ENCODE measurements at places on chromosomes 3 and 15. TPM values are rescaled to one million over a fixed set of nuclear protein-coding genes. Genes with fewer than 3 reads are reported as not detected.

Gene LSG1
- 37.9 TPM for total RNA-seq

DNA sequence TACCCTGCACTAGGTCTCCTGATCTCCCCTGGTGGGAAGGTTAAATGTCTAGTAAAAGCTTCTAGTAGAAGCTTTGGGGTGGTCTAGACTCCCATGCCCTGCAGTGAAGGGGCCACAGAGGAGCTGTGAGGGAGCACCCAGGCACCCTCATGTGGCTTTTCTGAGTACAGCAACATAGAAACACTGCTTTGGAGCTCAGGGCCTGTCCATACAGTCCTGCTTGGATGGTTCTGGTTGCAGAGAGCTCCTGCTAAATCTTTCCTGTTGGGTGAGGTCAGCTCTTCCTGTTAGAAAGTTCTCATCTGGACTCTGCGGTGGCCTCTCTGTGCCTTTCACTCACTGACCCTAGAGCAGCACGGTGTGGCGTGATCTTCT lies 47.8 kb downstream of the GPD1L start:
- no peak for ATAC-seq

GRCh38 chr3:122626515-122627180 lies 49.2 kb downstream of the PARP15 start:
- no peak for ATAC-seq

- ATAC-seq = no peak
Measured at GRCh38 chr3:66376568-66376967, 124.3 kb downstream of the LRIG1 start.

- ATAC-seq = no peak
Measured at GRCh38 chr3:36227980-36228379, 152.3 kb upstream of the STAC start.

DNA sequence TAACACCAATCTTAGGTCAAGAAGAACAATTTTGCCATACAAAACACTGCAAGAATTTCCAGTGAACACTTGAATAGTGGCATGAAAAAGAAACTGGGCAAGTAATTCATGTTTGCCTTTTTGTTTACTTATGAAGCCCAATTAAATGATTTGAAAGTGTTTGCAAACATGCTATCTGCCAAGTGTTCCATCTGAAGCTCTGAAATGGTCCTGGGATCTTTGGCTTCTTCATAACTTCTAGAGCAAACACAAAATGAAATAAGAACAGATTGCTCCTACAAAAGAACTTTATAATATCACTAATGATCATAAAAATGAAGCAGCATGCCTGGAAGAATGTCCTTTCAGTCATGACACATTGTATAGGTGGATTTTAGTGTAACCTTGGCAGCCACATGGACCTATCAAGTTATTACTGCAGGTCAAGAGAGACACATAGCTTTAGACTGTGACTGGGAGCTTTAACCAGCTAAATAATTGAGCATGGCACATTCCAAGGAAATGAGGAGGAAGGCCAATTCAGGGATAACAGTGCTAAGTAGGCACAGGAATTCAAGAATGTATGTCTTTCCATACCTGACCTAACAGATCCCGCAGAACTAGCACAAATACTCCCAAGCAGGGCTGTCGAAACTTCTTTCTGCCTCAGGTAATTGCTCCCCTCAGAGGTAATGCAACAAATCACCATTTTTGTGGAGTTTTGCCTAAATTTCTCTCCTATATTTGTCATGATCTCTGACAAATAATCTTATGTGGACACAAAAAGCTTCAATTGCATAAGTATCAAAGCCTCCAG lies 144.6 kb downstream of the DUT start:
- ATAC-seq = no peak

- no peak for ATAC-seq
Measured at GRCh38 chr3:81863756-81864155, 102.3 kb upstream of the GBE1 start.

Gene ACVR2B
- 12.8 TPM for total RNA-seq

GRCh38 chr3:71180524-71180923 lies 403.0 kb downstream of the FOXP1 start:
- ATAC-seq = no peak

DNA sequence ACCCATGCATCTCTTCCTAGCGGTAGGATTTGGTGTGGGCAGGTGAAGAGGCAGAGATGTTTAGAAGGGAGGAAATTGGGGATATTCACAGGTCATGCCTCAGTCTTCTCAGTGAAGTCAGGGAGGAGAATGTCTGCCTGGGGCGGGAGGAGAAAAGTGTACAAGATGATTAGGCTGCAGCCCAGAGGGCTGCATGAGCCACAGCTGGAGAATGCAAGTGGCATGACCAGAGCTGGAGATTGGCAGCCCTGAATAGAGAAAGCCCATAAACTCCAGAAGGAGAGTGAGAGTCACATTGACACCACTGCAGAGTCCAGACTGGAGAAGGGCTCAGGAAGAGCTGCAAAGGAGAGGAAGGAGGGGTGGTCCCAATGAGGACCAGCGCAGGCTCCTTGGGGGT lies 22.6 kb downstream of the PDHB start:
- no peak for ATAC-seq

- peak; percentile 85 for ATAC-seq
Measured at GRCh38 chr3:158830391-158830790, 28.5 kb downstream of the MFSD1 start.

DNA sequence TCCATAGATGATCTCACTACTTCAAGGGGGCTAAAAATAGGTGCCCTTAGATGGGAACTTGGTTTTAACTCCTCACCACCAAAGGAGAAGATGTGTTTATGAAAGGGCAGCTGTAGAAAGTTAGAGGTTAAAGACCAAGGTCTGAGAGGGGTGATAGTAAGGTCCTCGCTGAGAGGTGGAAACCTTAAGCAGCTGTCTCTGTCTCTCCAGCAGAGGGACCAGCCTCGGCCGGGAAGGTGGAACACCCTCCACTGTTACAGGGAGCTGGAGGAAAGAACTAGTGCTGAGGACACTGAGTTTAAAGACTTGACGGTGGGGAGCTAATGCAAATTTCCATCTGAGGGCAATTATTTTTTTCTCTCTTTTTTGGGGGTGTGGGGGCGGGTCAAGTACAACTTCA lies 8.9 kb upstream of the RLBP1 start:
- no peak for ATAC-seq

GRCh38 chr3:128112357-128112968 lies 11.1 kb downstream of the RUVBL1 start:
- peak; percentile 95 for ATAC-seq

- no peak for ATAC-seq
Measured at GRCh38 chr15:81071120-81071519, 63.0 kb upstream of the CFAP161 start.

- no peak for ATAC-seq
Measured at GRCh38 chr15:57835119-57835518, 128.6 kb downstream of the POLR2M start.

DNA sequence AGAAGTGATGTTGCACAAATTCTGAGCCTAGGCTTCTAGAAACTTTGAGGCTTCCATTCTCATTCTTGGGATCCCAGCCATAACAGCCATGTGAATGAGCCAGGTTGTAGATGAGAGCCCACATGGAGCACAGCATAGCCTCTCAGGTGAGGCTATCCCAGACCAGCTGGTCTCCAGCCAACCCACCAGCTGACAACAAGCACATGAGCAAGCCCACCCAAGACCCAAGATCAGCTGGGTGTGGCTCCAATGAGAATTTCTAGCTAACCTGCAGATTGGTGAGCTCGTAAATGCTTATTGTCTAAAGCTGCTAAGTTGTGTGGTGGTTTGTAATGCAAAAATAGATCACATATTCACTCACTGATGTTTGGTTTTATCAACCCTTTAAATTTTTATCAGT lies 14.4 kb downstream of the KY start:
- ATAC-seq = no peak

DNA sequence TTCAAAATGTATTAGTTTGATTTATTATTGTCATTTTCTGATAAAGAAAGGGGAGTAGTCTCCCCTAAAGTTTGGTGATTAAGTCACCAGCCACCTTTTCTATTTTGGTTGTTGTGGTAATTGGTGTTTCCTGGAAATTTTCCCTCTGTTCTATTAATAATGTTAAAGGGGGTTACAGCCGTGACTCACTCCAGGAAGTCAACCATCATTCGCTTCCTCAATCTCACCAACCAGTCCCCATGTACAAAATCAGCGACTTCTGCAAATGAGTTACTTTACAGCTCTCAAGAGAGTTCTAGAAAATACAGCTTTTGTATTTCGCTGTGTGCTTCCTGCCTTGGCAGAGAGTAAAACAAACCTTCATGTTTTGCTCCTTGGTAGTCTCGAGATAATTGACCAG lies 285.1 kb downstream of the LPP start:
- ATAC-seq = peak; percentile 84

- no peak for ATAC-seq
Measured at GRCh38 chr15:98643115-98643514, 5.2 kb upstream of the IGF1R start.

DNA sequence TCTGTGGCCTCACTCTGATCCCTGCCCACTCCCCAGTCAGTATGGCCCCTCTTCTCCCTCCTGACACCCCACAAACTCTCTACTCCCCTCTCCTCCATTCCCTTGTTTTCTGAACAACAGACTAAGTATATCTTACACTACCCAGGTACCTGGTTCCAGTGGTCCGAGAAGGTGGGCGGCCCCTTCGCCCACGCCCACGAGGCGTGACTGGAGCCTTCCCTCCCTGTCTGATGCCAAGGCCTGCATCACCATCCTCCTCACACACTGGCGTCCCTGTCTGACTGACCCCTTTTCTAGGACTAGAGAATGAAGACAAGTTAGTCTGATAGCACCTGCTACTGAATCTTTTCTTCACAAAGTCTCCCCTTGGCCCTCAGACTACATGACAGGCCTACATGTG lies 50.0 kb downstream of the TUBGCP4 start:
- no peak for ATAC-seq

Gene CSPG4
- 0.02 TPM for total RNA-seq

GRCh38 chr3:101195951-101196713 lies 124.2 kb downstream of the IMPG2 start:
- ATAC-seq = no peak

Gene FRMD4B
- total RNA-seq = 16.6 TPM

Gene HYKK
- 0.91 TPM for total RNA-seq

Gene OR4M2
- total RNA-seq = not detected

DNA sequence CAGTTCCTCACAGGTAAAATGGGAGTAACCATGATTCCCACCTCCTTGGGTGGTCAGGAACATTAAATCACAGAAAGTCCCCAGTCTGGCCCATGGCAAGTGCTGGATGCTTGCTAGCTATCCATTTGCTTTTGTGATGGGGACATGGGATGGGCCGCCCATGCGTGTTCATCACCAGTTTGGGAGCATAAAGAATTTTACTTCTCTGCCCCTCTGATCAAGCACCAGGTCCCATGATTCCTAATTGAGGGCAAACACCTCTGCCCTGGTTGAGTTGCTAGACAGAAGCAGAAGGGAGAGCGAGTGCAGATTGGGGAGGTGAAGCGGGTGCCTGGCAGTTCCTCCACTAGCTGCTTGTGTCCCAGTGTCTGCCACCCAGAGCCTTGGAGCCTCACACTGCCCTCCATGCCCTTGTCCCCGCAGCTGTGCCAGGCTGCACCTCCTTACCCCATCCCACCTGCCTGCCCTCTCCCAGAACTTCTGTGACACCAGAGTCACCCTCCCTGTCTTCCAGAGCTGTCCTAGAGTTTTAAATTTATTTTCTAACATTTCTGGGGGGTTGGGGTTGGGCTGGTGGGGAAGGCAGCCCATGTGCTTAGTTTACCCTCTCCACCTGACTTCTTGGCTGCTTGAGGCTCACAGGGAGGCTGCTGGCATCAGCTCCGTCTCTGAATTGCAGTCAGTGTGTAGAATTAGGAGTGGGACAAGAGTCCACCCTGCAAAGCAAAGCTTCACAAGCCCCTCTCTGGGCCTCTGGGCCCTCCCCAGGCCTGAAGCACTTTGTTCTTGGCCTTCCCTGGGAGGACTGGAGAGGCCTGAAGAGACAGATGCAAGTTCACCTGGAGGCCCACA lies 18.4 kb downstream of the CFAP100 start:
- ATAC-seq = no peak

GRCh38 chr15:70199124-70199482 lies 101.4 kb upstream of the TLE3 start:
- ATAC-seq = no peak

DNA sequence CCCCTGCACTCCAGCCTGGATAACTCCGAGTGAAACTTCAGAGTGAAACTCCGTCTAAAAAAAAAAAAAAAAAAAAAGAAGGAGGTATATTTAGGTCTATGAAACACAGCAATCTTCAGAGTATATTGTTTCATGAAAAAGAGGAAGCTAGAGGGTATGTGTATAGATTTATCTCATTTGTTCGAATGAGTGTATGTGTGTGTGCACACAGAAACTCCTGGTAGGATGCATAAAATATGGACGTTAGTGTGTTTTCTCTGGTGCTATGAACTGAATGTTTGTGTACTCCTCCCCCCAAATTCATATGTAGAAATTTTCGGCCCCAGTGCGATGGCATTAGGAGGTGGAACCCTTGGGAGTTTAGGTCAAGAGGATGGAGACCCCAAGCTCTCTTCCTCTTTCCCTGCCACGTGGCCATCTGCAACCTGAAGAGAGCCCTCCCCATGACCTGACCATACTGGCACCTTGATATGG lies 98.6 kb upstream of the KLF13 start:
- no peak for ATAC-seq

DNA sequence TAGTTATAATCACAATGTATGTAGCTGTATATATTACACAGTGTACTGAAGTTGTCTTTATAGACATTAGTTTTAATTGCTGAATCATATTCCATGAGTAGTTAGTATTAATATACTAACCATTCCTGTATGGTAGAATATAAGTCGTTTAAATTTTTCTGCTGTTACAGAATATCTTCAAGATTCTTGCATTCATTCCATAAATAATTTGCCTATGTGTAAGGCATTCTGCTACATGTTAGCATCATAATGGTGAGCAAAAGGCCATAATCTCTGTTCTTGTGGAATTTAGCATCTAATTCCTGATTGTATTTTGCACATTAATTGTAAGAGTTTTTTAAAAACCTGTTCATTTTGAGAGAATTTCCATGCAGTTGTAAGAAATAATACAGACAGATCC lies 14.1 kb downstream of the GYG1 start:
- ATAC-seq = no peak

DNA sequence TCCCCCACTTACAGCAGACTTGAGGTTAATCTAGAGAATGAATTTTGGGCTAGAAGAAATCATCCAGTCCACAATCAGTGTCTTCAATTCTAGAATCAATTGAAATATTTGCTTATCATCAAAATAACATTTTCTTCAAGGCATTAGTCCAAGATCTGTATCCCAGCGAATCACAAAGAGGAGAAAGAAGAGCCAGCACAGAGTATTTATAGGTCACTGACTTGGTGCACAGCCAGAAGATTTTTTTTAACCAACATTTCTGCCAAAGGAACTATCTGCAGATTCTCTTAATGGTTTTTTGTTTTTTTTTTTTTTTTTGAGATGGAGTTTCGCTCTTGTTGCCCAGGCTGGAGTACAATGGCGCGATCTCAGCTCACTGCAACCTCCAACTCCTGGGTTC lies 178.2 kb downstream of the TNIK start:
- ATAC-seq = no peak

Gene GOLGA8H
- total RNA-seq = not detected

DNA sequence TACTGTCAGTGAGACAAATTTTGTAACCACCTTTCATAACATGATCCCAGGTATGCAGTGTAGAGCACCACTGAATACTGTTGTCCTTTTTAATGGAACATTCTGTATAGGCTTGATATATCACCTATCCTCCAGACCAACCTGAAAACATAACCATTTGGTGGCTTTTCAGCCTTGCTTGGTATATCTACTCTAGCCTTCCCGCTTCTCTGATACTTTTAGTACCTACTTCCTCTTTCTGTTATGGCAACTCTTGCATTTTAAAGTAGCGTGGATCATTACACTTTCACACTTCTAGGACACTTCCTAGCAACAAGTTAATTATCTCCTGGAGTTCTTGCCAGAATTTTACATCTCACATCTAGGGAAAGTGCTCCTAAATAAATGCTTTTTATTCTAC lies 226.6 kb upstream of the ROBO1 start:
- ATAC-seq = no peak

Gene MST1R
- total RNA-seq = 0.84 TPM
